ENCODE measurements at places on chromosomes 12 and 14. TPM values are rescaled to one million over a fixed set of nuclear protein-coding genes. Genes with fewer than 3 reads are reported as not detected.

DNA sequence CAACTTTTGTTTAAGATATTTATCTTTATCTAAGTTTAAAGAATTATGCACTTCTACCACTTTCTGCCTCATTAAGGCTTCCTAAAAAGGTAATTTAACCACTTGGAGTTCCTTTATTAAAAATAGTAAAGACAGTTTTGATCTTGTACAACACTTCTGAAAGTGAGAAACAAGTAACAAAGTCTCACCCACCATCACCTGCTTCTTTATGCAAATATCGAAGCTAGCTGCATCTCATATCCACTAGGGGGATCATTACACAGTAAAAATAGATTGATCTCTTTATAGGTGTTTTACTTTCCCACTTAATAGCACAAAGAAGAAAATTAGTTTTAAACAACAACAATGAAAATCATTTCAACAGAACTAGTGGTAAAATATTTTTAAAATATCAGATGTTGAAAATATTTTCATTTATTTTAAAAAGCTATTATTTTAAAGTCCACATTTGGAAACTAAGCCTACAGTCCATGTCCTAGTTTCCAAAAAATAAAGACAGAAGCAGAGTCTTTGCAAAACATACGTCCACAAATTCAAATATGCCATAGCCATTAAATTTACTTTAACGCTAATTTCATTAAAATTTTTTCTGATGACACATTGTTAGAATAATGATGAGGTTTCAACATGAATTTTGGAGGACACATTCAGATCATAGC, 160.0 kb upstream of the SOX5 start:
- no peaks in the 10 kb centered on the region for H3K27me3 ChIP-seq
- no peak overlapping the region for H3K4me3 ChIP-seq
- no peaks in the 10 kb centered on the region for H3K36me3 ChIP-seq
- H3K27ac ChIP-seq, result no peak overlapping the region

GRCh38 chr12:107485731-107486130, 199.9 kb upstream of the PWP1 start:
- H3K36me3 ChIP-seq, result no peaks in the 10 kb centered on the region
- no peaks in the 10 kb centered on the region for H3K4me1 ChIP-seq
- no peak overlapping the region for H3K4me3 ChIP-seq
- no peak for DNase-seq

The DLK1 gene
- total RNA-seq, result not detected

DNA sequence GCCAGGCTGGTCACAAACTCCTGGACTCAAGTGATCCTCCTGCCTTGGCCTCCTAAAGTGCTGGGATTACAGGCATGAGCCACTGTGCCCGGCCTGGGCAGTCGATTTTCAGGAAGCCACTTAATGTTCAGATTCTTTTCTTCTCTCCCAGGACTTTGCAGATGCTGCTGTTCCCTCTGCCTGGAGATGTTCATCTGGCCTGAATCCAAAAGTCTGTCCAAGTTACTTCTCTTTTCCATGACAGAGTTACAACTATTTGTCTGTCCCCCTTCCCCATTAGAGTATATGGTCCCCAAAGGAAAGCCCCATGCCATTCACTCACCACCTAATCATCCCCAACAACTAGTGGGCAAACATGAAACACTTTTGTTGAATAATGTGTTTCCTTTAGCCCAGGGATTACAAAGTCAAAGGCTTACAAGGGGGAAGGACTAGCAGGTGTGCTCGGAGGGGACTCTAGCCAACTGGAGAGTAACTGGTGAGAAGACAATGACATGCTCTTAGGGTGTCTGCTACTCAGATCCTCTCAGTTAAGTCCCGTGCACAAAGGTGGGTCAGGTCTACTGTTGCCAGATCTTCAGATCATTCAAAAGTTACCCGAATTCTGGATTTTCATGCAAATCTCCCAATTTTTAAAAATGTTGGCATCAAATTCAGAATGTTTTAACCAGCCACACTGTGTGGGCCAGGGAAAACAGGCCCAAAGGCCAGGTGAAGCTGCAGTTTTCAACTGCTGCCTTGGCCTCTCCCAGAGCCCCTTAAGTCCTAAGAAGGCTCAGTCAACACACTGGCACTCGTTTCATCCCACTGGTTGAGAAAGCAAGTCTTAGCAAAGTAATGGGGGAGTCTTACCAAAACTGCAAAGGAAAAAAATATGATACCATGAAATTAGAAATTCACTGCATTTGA, 29.6 kb downstream of the NUDT4 start:
- peaks cover 36% of the 10 kb centered on the region for H3K4me1 ChIP-seq
- H3K27ac ChIP-seq, result no peak overlapping the region
- no peaks in the 10 kb centered on the region for H3K27me3 ChIP-seq
- no peak for DNase-seq

The SCN8A gene
- 0.26 TPM for total RNA-seq

- no peak overlapping the region for H3K4me3 ChIP-seq
- no peaks in the 10 kb centered on the region for H3K4me1 ChIP-seq
- H3K27me3 ChIP-seq, result no peaks in the 10 kb centered on the region
- no peak for DNase-seq
- no peaks in the 10 kb centered on the region for H3K36me3 ChIP-seq
- no peak overlapping the region for H3K27ac ChIP-seq
Observed at GRCh38 chr12:15829255-15829654, 40.1 kb upstream of the EPS8 start.

GRCh38 chr14:89351516-89352404, 65.3 kb downstream of the FOXN3 start:
- H3K4me3 ChIP-seq, result peak overlapping the region; percentile 14
- DNase-seq, result peak; percentile 89
- H3K27ac ChIP-seq, result peak overlapping the region; percentile 68
- peaks cover 52% of the 10 kb centered on the region for H3K4me1 ChIP-seq
- peaks cover 8% of the 10 kb centered on the region for H3K36me3 ChIP-seq

DNA sequence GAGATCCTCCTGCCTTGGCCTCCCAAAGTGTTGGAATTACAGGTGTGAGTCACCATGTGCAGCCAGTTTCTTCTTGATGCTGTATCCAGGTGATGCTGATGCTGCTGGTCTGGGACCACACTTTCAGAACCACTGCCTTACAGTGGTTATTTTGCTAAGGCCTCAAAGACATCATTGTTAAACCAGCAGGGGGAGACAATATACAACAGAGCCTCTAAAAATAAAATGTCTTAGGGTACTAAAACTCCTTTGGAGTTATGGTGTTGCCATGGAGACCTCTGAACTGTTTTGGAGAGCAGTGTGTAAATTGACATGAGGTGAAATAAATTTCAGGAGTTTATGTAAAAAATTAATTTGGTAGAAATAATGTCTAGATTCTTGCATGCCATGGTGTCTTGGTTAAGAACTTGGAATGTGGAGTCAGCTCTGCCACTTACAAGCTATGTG, 1.1 kb upstream of the ARG2 start:
- no peaks in the 10 kb centered on the region for H3K36me3 ChIP-seq
- peaks cover 37% of the 10 kb centered on the region for H3K4me1 ChIP-seq
- no peak overlapping the region for H3K4me3 ChIP-seq

GRCh38 chr14:24279301-24280186, 8.1 kb upstream of the RABGGTA start:
- no peaks in the 10 kb centered on the region for H3K4me1 ChIP-seq
- H3K4me3 ChIP-seq, result no peak overlapping the region
- H3K27me3 ChIP-seq, result no peaks in the 10 kb centered on the region
- H3K27ac ChIP-seq, result no peak overlapping the region

GRCh38 chr14:74836251-74836960, 39.5 kb downstream of the PROX2 start:
- H3K27ac ChIP-seq, result no peak overlapping the region
- no peak overlapping the region for H3K4me3 ChIP-seq
- peaks cover 4% of the 10 kb centered on the region for H3K4me1 ChIP-seq
- no peaks in the 10 kb centered on the region for H3K36me3 ChIP-seq
- H3K27me3 ChIP-seq, result no peaks in the 10 kb centered on the region

DNA sequence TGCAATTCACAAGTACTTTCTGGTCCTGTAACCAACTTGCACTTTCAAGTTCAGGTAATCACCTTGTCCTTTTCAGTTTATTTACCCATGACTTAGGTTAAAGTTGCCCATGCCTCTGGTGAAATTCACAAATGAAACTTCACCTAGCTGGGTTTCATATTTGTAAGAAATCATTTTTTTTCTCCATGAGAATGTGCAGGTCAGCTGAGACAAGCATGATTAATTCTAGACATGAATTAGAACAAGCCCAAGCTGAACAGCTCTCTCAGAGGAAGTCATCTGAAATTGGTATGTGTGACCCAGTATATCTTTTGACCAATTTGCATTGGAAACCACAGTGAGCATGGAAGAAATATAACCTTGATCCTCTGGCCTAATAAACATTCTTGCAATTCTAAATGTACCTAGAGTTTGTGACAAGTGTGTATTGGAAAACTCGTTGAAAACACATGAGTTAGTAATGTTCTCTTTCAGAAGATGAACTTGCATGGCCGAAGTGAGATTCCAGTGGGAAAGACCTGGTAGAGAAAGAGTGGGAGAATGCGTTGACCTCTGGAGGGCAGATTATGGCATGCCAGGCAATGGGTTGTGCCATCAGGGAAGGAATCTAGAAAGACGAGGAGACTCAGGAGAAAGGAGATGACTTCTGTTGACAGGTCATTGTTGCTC, 486.5 kb downstream of the ZFP36L1 start:
- H3K4me3 ChIP-seq, result no peak overlapping the region
- DNase-seq, result no peak

Measured in esophagus muscularis mucosa (tissue), 4 donors.